Esophagus mucosa (tissue), 1 donor: ENCODE measurements at places on chromosomes 5 and 9. TPM values are rescaled to one million over a fixed set of nuclear protein-coding genes. Genes with fewer than 3 reads are reported as not detected.
A peak's percentile ranks its signal among the peaks of the same experiment; 100 is the strongest.

DNA sequence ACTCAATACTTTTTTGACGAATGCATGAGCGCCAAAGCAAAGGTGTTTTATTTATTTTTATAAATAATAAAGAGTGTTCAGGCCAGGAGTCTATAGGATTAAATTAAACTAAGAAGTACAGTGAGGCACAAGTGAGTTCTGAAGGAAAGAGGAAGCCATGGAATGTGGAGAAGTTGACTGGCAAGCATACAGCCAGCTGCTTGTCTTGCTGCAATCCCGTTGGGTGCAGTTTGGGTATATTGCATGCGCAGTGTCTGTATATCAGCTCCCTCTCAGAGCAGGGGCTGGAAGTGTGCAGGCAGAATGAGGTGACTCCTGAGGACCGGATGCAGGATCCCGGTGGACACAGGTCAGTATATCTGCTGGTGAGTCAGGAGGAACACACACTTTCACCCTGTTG lies 315.6 kb downstream of the ZSWIM6 start:
- ATAC-seq = no peak

GRCh38 chr9:97419309-97419867 lies 7.5 kb downstream of the TDRD7 start:
- ATAC-seq = peak; percentile 49

DNA sequence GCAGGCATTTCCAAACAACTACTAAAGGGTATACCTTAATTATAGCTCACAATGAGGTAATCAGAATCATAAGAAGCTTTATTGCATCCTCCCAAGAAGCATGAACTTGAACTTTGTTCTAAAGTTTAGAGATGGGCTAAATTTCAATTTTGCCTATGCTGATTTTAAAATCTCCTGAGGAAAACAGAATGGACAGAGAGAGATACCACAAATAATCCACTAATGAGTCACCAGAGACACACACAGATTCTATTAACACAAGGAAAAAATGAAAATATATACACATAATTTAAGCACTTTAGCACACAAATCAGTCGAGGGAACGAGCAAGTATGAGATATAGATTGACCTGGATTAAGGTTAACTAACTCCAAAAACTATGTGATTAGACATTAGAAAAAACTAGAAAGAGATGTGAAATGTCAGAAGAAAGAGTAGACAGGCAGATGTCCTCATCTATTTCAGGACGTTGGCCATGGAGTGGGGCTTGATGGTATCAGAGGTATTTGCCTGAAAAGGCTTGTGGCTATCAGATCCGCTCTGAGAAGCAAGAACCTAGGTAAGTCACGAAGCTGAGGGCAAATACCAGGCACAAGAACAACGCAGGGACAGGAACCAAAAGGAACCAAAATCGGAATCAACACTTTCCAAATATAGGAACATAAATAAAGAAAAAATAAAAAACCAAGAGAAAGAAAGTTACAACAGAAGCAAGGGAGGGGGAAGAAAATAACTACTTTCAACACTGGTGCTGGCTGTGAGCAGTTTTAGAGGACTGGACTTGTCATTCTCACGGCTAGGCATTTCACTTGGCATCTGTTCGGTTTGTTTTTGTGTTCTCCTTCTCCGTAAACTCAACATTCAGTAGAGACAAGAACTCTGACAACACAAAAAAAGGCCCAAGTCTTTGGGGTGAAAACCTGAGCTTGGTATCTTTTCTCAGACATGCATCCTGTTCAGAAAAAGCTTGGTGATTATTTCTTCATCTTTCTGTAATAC lies 294.6 kb upstream of the PUM3 start:
- ATAC-seq = no peak

GRCh38 chr5:166340039-166340438 lies 1951.4 kb upstream of the WWC1 start:
- no peak for ATAC-seq

The ZNF366 gene
- 1.1 TPM for total RNA-seq
